ENCODE measurements at places on chromosomes 3 and 15.

DNA sequence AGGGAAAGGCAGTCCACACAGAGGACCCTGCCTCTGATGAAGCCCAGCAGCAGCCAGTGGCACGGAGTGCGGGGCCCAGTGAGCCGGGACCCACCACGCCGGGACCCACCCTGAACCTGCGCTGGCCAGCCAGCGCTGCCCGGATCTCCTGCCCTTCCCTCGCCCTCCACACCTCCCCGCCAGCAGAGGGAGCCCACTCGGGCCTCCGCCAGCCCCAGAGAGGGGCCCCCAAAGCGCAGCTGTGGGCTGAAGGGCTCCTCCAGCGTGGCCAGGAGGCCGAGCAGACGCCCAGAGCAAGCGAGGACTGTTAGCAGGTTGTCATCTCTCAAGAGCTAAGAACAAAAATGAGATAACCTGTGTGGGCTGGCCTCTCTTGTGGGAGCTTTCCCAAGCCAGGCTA, 81.3 kb upstream of the ATP10A start:
- no peak for DNase-seq

- no peak for DNase-seq
Observed at GRCh38 chr3:188123170-188123905, 30.6 kb upstream of the LPP start.

DNA sequence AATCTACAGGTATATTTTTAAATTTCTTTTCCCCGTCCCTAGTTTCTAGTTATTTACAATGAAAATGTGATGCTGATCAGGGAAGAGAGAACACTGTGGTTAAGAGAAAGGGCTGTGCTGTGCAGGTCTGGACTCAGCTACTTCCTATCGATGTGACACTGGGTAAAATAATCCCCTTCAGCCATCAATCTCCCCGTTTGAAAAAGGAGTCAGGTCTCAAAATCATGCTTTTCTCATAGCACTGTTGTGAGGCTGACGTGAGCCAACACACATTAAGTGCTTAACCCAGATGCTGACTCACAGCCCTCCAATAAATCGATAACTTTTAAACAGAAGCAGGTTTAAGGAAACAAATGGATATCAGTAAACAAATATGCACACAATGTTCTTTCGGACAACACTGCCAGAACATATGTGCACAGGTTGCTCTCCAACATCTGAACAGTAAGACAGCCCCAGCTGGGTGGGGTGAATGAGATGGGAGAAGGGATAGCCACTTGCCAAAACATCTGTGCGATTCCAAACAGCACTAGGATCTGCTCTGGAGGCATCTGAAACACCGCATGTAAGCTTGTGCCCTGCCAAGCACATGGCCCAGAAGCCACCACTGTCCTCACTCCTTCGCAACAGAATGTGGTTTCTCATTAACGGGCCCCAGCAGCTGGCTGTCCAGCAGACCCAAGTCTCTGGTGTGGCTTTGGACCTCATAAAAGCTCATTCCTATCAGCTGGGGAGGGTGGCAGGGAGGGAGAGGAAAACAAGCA, 143.2 kb upstream of the PRICKLE2 start:
- no peak for DNase-seq

DNA sequence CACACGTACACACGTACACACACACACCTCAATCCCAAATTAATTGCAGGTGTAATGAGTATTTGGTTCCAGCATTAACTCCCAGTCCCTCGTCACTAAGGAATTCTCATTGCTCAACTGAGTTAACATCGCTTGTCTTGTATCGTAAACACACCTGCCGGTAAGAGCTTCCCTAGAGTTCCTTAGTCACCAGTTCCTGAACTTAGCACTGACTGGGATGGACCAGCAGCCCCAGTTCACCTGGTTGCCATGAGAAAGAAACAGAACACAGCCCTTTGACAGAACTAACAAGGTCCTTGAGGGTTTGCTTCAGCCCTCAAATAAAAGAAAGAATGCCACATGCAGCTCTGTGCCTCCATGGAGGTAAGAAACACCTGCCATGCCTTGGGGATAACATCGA, 66.3 kb upstream of the SLCO3A1 start:
- DNase-seq: no peak

DNA sequence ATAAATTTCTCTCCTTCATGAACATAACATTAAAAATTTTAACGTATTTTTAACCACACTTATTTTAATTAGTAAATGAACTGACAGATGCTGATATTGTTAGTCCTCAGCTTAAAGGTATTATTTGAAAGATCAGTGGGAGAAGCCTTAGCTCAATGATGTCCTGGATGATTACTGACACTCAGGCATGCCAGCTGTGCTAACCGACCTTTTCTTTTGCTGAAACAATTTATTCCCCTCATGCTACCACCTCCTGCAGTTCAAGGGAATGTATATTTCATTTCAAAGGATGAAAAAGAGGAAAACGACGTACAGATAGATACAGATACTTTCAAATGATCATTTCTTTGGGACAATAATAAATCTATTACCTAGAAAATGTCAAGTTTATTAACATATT, 620.8 kb downstream of the FGF12 start:
- DNase-seq: no peak

DNA sequence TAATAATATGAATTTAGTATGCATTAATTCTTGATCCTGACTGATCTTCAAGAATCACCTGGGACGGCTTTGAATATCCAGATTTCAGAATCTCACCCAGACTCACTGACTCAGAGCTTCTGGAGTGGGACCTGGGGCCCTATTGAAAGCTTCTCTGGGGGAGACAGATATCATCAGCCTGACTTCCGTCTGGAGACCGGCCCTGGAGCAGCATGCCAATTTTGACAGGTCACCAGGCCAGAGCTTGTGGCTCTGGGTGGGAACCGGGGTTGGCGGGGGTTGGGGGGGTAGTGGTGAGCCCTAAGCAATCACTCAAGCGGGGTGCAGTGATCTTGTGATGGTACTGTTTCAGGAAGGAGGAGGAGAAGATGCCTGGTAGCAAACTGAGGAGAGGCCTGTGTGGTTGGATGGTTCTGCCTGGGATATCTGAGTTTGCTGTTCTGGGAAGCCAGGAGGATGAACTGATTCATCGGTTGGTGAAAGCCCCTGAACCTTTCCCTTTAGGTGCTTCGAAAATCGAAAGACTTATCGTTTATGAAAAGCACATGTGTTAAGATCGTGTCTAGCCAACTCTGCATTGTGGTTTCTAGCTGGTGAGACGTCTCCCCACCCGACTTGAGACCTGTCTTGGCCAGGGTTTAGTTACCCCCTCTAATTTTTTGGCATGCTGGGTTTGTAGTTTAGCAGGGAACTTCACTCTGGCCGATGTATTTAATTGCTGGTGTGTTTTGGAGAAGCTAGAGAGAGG, 263.9 kb upstream of the C2CD4B start:
- DNase-seq: no peak

DNA sequence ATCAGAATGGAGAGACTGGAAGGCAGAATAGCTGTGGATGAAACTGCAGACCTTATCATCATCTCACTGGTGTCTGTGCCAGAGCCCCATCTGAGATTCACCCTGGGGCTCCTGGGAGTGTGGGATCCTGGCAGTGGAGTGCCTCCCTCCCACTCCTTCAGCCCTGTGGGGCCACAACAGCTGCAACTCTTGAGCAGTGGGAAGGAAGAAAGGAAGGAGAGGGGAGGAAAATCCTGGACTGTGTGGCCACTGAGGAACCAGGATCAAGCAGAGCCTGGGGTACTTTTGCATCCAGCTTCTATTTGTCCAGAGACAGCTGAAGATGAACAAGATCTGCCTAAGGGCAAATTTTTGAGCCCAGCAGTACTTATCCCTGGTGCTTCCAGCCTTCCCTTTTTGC, 13.1 kb upstream of the ALDH1A2 start:
- no peak for DNase-seq

DNA sequence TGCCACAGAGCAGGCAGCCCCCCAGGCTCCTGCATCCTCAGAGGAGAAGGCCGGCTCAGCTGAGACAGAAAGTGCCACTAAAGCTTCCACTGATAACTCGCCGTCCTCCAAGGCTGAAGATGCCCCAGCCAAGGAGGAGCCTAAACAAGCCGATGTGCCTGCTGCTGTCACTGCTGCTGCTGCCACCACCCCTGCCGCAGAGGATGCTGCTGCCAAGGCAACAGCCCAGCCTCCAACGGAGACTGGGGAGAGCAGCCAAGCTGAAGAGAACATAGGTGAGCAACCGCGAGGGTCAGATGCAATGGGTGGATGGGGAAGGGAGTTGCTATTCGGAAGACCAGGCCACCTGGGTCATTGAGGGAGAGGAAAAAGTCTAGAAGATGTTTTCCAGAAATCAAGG, 53.0 kb downstream of the GAP43 start:
- DNase-seq: no peak

GRCh38 chr3:112038863-112039262, 4.3 kb downstream of the TMPRSS7 start:
- DNase-seq: no peak

- DNase-seq: no peak
Observed at GRCh38 chr3:186094271-186094670, 14.6 kb downstream of the ETV5 start.

Measured in stimulated activated CD8-positive, alpha-beta memory T cell treated with anti-CD3 and anti-CD28 coated beads, Interleukin-2, amount 100 ng/mL, for 48 hours (primary cell).